Suppressor macrophage treated with lipopolysaccharide for 1 hour (primary cell): ENCODE measurements at places on chromosomes 4 and X.

GRCh38 chr4:187332141-187332540 lies 608.5 kb upstream of the FAT1 start:
- no peak for DNase-seq

DNA sequence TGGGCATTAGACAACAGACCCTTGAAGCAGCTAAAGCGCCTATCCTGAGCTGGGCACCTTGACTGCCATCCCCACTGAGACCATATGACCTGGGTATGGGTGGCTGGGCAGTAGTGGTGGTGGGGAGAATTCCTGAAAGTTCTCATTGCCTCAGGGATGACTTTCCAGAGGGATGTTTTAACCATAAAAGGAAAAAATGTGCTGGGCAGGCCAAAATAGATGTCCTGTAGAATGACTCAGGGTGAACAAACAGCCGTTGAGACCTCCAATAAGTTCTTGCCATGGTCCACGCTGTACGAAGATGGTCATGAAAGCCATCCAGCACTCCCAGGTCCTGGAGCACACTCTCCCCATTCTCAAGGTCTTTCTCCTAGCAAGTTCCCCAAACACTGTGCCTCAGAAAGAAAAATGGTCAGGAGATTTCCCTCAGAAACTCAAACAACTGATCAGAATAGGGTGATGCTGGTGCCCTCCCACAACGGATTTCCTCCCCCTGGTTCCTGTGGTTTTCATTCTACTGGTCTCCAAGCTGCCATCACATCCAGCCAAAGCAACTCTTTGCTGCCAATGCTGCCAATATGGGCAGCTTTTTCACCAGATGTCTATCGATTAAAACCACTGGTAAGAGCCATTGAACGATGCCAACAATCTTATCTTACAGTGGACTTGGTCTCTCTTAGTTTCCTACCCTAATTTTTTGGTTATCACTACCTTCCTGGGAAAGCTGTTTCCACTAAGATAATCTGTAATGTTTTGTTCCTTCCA lies 11.2 kb downstream of the CDKN2AIP start:
- DNase-seq, result no peak

DNA sequence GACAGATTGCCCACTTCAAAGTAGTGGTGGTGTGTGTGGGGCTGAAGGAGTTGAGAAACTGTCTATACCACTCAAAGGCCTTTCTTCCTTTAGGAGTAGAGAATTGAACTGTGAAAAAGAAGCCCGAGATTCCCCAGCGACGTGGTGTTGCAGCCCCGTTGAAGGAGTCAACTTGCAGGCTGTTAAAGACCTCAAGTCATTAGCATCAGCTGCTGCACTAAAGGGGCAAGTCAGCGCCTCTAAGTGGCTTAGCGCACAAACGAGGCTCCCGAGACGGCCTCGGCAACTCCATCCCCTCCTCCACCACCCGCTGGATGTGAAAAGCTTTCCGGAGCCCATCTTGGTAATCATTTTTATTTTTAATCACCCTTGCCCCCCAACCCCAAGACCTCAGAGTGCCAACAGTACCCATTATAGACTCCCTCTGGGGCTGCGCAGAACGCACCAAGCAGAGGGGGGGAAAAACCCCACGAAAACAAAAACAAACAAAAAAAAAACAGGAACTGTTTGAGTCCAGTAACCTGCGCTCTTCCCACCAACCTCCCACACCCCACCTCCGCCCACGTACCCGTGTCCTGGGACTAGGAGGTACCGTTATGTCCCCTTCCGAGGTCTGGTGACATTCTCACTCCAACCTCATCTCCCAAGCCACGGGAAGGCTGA lies 913 bp upstream of the PRDM8 start:
- no peak for DNase-seq

DNA sequence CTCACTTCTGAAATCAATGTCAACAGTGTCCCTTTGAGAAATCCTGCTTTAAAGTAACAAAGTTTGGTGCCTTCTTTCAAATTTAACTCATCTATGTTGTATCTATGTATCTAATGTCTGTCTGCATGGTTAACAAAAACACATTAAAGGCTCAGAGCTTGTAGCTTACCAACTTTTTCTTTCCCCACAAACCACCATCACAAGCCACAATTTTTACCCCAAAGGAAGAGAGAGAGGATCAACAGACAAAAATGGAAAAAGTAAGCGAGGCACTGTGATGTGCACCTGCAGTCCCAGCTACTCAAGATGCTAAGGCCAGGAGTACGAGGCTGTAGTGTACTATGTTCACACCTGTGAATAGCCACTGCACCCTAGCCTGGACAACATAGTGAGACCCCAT lies 17.2 kb downstream of the ATRX start:
- no peak for DNase-seq

DNA sequence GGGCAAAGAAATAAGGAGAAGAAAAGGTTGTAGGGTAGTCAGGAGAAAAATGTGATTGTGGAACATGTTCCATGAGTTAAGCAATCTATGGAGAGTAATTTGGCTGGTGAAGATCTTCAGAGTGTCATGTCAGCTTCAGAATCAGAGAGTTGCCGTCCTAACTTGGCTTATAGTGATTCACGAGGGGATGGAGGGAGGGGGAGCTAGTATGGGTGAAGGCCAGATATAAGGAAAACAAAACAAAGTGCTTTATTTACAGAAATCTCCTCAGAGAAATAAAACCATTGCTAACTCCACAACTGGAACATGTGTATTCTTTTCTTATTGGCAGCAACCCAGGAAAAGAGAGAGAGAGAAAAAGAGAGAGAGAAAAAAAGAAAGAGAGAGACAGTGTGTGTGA lies 256.5 kb upstream of the NRK start:
- DNase-seq, result no peak
